Mesenteric fat pad (tissue), 1 donor: ENCODE measurements at places on chromosomes 2 and 18. TPM values are rescaled to one million over a fixed set of nuclear protein-coding genes. Genes with fewer than 3 reads are reported as not detected.

The DSG4 gene
- total RNA-seq: not detected

The DNAJC5G gene
- not detected for total RNA-seq

DNA sequence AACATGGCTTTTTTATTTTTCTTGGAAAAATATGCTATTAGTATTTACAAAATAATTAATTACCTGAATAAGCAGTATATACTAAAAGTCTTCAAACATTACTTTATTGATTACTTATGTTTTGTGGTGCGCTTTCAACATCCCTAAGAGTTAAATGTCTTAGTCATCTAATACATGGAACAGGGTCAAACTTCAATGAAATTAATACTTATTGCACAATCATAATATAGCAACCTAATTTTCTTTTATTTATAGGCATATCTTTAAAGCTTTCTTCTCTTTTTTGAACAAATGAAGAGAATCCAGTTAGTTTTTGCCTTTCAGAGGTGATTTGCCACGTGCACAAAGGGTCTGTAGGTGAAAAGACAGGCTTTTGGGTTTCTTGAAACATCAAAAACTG, 6.0 kb downstream of the LRATD1 start:
- DNase-seq: no peak

The POTEC gene
- not detected for total RNA-seq

The CDH19 gene
- total RNA-seq: 0.35 TPM

DNA sequence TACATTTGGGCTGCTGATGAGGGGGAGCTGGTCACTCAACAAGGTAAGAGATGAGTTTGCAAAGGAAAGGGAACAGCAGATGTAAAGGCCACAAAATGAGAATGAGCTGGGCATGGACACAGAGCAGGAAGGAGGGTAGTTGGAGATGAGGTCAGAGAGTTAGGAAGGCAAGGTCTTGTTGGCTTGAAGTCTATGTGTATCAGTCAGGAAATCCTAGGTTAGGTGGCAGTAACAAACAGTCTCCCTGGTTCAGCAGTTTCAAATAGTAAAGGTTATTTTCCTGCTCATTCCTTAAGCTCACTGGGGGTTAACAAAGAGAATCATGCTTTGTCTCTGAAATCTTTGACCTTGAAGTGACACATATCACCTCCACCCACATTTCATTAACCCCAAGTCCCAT, 58.3 kb upstream of the ARL4C start:
- no peak for DNase-seq

The HOXD13 gene
- total RNA-seq: 1.1 TPM

DNA sequence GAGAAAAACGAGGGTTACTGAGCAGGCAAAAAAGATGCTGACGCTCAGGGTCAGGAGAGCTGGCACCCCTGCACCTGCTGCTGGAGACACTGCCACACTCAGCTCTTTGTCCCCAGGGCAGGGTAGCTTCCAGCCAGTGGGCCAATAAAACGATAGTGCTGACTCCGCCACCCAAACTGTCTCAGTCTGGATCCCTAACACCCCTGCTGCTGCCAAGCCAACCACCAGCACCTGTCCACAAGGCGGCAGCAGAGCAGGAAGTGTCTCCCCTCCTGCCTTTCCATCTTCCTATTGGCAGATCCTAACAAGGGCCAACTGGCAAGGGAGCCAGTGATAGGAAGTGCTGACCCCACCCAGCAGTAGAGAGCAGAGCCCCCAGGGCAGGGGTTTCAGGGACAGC, 531.5 kb upstream of the SALL3 start:
- DNase-seq: no peak

- DNase-seq: no peak
Measured at GRCh38 chr2:175743011-175743410, 259.1 kb downstream of the LNPK start.

DNA sequence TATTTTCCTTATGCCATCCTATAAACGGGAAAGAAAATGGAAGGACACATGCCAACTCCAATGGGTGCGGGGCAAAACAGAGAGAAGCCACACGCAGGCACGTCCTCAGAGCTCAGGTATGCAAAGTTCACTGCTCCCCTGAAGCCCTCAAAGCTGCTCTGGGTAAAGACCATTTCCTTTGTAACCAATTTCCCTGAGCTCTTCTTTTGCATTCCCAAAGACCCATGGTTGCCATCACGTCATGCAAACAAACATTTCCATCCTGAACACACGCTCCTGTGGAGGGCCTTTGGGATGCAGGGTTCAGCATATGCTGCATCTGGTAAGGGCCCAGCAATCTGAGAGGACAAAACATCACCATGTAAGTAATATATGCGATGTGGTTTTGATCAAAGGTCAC, 69.4 kb downstream of the EMILIN2 start:
- no peak for DNase-seq

The MAB21L4 gene
- total RNA-seq: not detected

The RND3 gene
- 225 TPM for total RNA-seq

DNA sequence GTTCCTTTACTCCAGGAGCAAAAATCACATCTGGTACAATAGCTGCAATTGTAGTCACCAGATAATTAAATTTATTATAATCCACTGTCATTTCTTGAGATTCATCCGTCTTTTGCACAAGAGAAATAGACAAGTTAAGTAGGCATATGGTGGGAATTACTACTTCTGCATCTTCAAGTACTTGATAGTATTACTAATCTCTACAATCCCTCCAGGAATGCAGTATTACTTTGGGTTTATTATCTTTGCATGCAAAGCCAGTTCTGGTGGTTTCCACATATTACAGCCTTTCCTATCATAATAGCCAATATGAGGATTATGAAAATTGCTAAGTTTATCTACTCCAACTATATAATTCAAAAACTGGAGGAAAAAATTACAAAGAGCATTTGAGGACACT, 254.1 kb downstream of the IKZF2 start:
- DNase-seq: no peak

GRCh38 chr18:24161304-24161703, 22.4 kb downstream of the CABYR start:
- DNase-seq: no peak

- DNase-seq: no peak
Measured at GRCh38 chr2:71191570-71191943, 35.3 kb downstream of the PAIP2B start.

DNA sequence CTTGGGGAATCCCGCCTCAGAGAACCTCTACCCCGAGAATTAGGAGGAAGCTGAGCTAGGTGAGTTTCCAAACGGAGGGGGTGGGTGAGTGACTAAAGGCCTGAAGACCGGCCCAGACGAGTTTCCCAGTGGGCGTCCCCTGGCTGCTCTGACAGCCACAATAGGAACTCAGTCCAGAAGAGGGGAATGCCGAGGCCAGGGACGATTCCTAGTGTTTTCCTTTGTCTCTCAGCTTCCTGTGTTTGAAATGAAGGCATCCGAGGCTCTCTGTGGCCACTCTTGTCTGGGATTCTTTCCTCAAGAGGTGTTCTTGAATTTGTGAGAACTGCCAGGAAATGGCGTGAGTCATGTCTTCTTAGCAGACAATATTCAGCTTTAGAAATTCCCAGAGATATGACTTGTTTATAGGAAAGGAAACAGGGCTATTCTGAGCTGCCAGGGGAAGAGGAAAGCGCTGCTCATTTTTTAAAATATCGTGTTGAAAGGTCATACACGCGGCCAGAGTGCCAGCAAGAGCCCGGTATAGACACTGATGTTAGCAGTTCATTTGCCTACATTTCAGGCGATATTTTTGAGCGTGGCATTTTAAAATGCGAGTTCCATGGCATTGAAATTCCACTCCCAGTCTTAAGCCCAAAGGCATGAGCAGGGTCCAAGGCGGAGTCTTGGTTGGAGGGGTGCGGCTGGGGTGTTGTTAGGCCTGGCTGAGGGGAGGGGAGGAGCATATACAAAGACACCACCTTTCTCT, 169.1 kb upstream of the KLF7 start:
- no peak for DNase-seq

The ICOS gene
- total RNA-seq: 0.22 TPM

DNA sequence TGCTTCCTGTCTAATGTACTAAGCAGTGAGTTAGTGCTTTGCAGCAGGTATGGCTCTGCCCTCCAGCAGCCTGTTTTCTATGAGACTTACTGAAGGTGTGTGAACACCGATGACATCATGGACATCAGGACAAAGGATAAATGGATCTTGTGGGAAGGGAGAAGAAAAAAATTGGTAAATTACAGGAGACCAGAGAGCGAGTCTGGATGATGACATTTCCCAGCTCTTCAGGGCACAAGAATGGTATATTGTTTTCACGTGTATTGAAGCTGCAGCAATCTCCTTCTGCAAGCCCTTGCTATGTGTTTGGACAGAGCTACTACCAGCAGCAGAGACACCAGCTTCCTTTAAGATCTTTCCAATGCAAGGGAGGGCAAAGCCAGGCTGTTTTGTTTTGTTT, 47.2 kb downstream of the DCC start:
- no peak for DNase-seq

The CD302 gene
- 95.6 TPM for total RNA-seq

DNA sequence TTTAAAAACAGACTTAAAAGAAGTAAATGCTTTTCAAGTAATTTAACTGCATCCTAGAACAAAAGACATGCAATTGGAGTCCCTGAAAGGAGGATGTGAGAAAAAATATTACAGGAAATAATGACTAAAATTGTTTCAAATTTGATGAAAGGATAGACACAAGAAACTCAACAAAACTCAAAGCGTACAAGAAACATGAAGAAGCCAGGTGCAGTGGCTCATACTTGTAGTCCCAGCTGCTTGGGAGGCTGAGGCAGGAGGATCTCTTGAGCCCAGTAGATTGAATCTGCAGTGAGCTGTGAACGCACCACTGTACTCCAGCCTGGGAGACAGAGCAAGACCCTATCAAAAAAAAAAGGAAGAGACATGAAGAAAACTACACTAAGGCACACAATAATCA, 118.1 kb upstream of the SLC39A10 start:
- DNase-seq: no peak

The CYP26B1 gene
- 41.9 TPM for total RNA-seq

DNA sequence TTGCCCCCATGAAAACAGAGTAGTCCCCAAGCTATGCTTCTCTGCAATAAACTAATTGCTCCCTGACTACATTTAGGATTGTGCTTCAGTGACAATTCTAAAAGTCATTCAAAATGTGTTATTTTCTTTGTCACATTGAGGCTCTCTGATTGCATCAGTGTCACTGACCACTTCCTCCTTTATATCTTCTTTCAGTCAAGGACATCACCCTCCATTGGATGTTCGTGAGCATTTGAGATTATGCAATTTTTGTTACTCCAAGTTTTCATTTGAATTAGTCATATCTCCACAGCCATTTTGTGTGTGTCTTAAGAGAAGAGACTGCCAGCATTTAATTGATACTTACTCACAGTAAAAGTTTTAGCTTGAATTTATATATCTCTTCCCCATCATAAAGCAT, 780.8 kb upstream of the GCFC2 start:
- no peak for DNase-seq

GRCh38 chr2:105725388-105725787, 19.3 kb upstream of the NCK2 start:
- DNase-seq: no peak

The NT5C1B gene
- not detected for total RNA-seq

The CCDC102B gene
- 10.7 TPM for total RNA-seq

GRCh38 chr18:48563027-48563426, 24.2 kb downstream of the CTIF start:
- no peak for DNase-seq

GRCh38 chr2:201906777-201907562, 100.6 kb downstream of the CDK15 start:
- no peak for DNase-seq

DNA sequence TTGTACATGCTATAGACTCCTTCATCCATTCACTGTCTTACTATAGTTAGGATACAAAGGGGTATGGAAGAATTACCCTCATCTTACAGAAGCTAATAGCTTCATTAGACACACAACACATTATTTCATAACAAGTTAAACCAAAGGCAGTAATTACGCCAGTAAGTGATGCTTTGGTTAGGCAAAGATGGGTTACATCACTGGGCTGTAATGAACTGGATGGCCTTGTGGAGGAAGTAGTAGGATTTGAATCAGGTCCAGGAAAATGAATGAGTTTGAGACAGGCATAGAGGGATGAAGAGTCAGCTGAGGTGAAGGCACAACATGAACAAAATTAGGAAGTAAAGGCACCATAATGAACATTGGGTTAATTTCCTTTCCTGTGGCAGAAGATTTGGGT, 80.1 kb downstream of the SOCS6 start:
- DNase-seq: no peak

- DNase-seq: no peak
Measured at GRCh38 chr2:64992990-64993389, 3.8 kb downstream of the SLC1A4 start.

DNA sequence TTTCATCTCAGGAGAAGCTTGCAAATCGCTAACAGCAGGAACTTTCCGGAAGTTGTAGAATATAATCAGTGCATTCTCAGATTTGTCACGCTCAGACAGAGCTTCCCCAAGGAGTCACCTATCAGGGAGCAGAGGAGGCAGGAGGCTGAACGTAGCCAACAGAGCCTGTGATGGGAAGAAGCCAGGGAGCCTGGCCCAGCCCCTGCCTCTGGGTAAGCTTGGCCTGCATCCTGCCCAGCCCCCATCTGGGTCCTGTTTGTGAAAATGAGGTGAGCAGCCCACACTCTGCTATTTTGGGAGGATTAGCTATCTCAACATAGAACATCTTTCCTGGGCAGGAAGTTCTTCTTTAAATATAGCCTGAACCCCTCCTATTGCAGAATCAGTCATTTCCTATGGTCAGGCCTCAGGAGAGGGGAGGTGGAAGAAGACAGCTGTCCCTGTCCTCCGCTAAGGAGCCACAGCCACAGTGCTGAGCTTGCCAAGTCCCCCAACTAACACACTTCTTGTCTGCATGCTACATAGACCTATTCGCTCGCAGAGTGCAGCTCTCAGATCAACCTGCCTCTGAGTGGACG, 19.2 kb upstream of the PKDCC start:
- no peak for DNase-seq

- DNase-seq: no peak
Measured at GRCh38 chr18:3655254-3656050, 205.5 kb downstream of the TGIF1 start.

The GALNT13 gene
- 3.1 TPM for total RNA-seq

DNA sequence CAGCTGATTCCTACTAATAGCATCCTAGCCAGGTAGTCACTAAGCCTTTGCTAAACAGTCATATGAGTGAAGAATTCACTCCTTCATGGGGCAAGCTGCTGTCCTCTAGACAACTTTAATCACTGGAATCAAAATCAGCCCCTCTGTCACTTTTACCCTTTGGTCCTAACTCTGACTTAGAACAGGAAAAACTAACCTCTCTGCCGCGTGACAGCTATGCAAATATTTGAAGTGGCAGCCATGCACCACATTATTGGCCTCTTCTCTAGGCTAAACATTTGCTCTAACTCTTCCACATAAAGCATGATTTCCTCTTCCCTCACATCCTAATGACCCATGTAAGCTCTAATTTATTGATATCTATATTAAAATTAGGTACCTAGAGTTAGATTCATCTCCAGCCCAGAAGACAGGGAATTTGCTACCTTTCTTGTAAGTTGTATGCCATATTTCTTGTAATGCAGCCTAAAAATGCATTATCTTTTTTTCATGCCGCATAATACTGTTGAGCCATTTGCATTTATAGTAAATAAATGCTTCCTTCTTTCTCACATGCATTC, 12.8 kb upstream of the ONECUT2 start:
- no peak for DNase-seq

The C1QL2 gene
- not detected for total RNA-seq

- DNase-seq: no peak
Measured at GRCh38 chr2:186422226-186422625, 63.8 kb upstream of the ZC3H15 start.

- DNase-seq: no peak
Measured at GRCh38 chr2:96116424-96116878, at the start of gene ADRA2B. Gene ADRA2B (minus strand): TSS chr2:96116571. CDS start chr2:96116149, 422 bp downstream.

- DNase-seq: no peak
Measured at GRCh38 chr2:205902041-205902899, 183.7 kb downstream of the INO80D start.
